ENCODE measurements at places on chromosomes 4 and X.

- peak; percentile 53 for ATAC-seq
Measured at GRCh38 chrX:154458954-154459778, 1.1 kb downstream of the PLXNA3 start.

DNA sequence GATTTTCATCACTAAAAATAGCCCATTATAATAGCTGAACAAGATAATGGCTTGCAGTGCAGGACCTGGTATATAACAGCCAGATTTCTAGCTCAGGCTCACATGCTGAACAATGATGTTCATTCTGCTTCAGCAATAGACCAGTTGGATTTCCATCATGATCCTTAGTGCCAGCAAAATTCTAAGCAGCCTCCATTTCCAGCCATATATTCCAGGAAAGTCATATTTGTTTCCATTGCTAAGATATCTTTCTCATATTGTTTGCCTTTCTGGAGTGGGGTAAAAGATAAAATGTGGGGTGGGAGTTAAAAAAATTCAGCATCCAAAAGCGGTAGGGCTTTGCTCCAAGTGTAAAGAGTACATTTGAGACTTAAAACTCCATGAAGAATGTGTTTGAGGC lies 2344.1 kb downstream of the PCDH7 start:
- no peak for ATAC-seq

DNA sequence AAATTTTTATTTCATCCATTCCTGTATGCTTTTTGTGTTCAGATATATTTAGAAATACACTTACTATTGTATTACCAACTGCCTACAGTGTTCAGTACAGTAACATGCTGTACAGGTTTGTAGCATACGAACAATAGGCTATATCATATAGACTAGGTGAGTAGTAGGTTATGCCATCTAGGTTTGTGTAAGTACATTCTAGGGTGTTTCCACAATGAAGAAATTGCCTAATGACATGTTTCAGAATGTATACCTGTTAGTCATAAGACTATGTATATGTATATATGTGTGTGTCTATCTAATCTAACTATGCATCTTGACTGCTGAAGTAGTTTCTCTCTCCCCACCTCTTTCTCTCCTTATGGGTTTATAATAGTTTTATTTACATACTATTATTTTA lies 51.5 kb upstream of the BTC start:
- no peak for ATAC-seq

DNA sequence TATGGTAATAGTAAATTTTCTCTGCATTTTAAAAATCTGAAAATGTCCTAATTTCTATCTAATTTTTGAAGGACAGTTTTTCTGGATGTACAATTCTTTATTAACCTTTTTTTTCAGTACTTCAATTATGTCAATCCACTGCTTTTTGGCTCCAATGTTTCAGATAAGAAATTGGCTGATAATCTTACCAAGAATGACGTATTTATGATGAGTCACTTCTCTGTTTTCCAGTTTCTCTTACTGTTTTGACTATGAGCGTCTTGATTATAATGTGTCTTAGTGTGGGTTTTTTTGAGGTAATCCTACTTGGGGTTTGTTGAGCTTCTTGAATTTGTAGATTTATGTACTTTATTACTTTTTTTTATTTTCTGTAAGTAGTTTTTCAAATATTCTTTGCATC lies 47.2 kb downstream of the UGT2B11 start:
- ATAC-seq = no peak

GRCh38 chrX:49270249-49270921 lies 792 bp downstream of the PPP1R3F start:
- ATAC-seq = no peak
